Muscle of arm (tissue), 14 donors: ENCODE measurements at places on chromosomes 5 and 9. TPM values are rescaled to one million over a fixed set of nuclear protein-coding genes. Genes with fewer than 3 reads are reported as not detected.

- DNase-seq = no peak
Measured at GRCh38 chr9:132200706-132201105, 38.8 kb downstream of the NTNG2 start.

DNA sequence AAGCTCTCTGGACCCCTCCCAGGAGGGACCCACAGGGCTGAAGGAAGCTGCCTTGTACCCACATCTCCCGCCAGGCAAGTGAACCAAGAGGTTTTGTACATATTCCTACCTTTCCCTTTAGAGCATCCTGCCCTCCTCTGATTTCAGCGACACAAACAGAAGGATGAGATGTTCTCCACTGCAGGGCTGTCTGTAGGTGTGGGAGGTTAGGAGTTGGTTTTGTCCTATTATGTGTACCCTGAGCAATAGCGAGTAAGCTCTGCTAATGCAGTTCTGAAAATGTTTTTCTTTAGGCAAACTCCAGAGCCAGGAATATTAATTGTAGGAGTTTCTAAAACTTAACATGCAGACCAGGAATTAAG is 13.0 kb downstream of the SQSTM1 start:
- DNase-seq = no peak

IRX2 gene
- polyA plus RNA-seq = 19.2 TPM

GRCh38 chr9:89414670-89415324 is 83.1 kb downstream of the SEMA4D start:
- DNase-seq = no peak

GRCh38 chr9:15612962-15613361 is 60.1 kb downstream of the CCDC171 start:
- DNase-seq = no peak
